ENCODE measurements at places on chromosomes 6 and 20.

DNA sequence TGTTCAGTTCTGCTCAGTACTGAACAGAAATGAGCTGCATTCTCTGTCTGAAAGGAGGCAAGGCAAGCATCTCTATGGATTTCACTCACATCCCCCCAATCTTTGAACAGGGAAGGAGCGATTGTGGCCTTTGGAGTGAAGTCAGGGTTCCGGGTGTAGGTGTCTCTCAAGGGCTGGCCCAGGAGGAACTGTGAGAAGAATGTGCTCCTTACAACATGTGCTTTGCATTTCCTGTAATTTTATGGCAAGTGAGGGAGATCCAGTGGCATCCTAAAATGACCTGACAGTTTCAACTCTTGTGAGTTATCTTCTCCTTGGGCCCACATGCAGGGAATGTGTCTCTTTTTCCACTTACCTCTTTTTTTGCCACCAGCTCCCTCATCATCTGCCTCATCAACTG, 63.0 kb upstream of the RIN2 start:
- no peak for DNase-seq

GRCh38 chr6:89357390-89357789, 4.9 kb upstream of the UBE2J1 start:
- DNase-seq = no peak

- no peak for DNase-seq
These were observed 1.1 kb upstream of the PHF10 start for GRCh38 chr6:169725125-169726048.

- DNase-seq = no peak
These were observed 19.0 kb upstream of the TGM2 start for GRCh38 chr20:38184101-38184500.

All from activated CD4-positive, CD25-positive, alpha-beta regulatory T cell (primary cell).